ENCODE measurements at places on chromosomes 16 and 17. TPM values are rescaled to one million over a fixed set of nuclear protein-coding genes. Genes with fewer than 3 reads are reported as not detected.

Gene CLEC3A
- total RNA-seq = not detected

Gene SMIM5
- total RNA-seq = not detected

Gene TBC1D3B
- 8.1 TPM for total RNA-seq

Gene CHCT1
- not detected for total RNA-seq

Gene DUS2
- total RNA-seq = 25.2 TPM

Gene CDT1
- total RNA-seq = 132 TPM

Gene CCL13
- total RNA-seq = not detected

Gene TOM1L1
- total RNA-seq = not detected

Gene ABI3
- total RNA-seq = 110 TPM

Gene TPSG1
- total RNA-seq = not detected

Gene CDH5
- total RNA-seq = not detected

Gene ZNF629
- 1.9 TPM for total RNA-seq

Gene C16orf95
- total RNA-seq = 7.2 TPM
